Common myeloid progenitor, CD34-positive (primary cell): ENCODE measurements at places on chromosomes 11 and 22.

DNA sequence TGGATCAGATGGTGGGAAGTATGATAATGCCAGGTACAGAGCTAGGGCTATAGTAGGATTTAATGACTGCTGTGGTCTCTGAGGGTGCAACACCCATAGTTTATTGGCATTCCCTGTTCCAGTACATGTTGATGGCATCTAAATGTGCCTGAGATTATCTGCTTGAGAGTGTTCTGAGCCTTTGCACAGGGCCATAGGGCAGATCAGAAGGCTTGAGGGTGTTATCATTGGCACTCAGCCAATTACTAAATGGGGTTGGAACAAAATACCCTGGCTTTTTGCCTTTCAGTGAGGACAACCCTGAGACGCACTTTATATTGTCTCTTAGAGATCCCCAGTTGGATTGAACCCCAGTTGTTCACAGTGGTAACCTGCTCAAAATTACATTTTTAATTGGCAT, 6.7 kb downstream of the SLC5A12 start:
- DNase-seq = no peak

DNA sequence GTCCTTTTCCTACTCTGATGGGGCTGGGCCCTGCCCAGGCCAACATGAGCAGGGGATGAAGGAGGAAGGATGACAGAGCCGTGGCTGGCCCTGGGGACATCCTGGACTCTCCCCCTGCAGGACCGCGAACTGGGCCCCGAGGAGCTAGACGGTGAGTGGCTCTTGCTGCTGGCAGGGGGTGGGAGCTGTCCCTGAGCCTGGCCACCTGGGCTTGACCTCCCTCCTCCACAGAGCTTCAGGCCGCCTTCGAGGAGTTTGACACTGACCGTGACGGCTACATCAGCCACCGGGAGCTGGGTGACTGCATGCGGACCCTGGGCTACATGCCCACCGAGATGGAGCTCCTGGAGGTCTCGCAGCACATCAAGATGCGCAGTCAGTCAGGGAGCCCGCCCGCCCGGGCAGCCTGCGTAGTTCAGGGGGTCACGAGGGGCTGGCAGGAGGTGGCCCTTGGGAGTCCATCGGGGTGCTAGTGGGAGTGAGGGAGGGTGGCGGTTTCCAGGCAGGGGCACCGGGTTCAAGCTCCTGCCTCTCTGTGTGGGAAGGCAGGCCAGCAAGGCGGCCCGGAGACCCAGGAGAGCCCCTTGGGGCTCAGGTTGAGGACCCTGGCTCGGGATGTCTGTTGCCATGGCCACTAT, 1.0 kb downstream of the CABP4 start:
- DNase-seq = no peak

DNA sequence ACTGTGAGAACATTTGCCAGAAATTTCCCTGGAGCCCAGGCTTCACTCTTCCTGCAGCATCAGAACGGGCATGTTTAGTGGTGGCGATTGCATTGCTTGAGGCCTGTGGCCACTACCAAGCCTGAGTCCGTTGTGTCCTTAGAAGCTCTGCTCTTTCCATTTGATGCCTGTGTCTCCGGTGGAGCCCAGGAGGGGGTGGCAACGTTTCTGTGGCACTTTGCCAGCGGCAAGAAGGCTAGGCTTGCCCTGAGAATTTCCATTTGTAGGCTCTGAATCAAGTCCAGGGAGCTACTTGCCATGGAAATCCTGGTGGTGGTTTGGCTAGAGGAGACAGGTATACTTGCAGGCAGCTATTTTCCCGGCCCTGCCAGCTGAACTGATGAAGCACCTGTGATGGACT, 47.1 kb downstream of the ADAMTS8 start:
- no peak for DNase-seq

DNA sequence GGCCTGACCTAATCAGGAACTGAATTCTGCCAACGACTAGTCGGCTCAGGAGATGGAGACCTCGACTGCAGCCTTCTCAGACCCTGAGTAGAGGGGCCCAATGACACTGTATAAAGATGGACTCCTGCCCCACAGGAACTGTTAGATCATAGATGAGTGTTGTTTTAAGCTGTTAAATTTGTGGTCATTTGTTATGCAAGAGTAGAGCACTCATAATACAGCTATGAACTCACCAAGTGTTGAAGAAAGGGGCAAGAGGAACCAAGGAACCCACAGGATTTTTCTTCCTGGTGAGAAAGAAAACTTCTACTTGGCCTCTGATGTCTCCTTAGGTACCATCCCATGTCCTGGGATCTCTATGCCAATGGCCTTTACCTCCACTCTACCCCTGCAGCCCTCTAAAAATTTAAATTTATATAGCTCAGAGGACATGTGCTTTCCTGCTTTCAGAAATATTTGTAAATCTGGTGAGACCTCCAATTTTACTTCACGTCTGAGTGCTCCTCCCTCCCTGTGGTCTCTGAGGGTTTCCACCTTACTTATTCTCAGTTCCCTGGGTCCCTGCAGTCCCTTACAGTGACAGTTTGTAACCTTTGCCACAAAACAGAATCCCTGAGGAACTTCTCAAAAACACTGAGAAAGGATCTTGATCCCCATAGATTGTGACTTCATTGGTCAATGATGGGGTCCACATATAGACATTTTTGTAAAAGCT, 256.3 kb upstream of the ARHGAP20 start:
- no peak for DNase-seq

- no peak for DNase-seq
These were observed 1250.5 kb downstream of the BRD1 start for GRCh38 chr22:48577014-48577690.

- DNase-seq = no peak
These were observed 37.3 kb downstream of the GALNT18 start for GRCh38 chr11:11584530-11584810.

GRCh38 chr11:134004496-134005172, 47.9 kb upstream of the IGSF9B start:
- no peak for DNase-seq

- DNase-seq = no peak
These were observed 51.8 kb downstream of the MICAL3 start for GRCh38 chr22:17972385-17973191.

DNA sequence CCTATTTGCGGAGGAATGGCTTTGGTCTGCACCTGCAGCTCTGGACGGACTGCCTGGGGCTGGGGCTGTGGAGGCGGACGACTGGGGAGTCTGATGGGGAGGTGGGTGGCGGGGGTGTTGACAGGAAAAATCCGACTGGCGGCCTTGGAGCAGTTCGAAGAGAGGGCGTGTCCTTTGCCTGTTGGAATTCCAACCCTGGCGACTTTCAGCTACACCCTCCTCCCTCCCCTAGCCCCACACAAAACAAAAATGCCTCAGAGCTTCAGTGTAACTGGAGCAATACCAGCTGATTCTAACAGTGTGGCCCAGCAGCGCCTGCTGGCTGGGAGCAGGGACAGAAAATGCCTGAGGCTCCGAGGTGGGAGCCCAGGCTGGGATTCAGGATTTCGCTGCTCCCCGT, 85.4 kb downstream of the ATXN10 start:
- no peak for DNase-seq

GRCh38 chr11:63951779-63952536, 13.2 kb downstream of the NAA40 start:
- DNase-seq = peak; percentile 81

DNA sequence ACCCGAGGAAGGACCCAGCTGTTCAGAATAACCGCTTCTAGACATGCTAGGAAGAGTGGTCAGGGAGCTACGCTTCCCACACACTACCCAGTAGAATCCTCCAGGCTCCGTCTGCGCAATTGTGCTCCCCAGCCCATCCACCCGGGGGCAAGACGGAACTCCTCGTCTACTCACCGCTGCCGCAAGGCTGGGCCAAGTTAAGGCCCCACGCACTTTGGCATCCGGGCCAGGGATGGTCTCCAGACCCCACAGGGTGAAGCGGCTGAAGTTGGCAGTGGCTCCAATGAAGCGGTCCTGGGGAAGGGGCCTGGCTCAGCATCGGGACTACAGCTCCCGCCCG, 757 bp downstream of the RNASEH2C start:
- DNase-seq = peak; percentile 64

- DNase-seq = no peak
These were observed 99.6 kb downstream of the CELSR1 start for GRCh38 chr22:46437671-46438440.

DNA sequence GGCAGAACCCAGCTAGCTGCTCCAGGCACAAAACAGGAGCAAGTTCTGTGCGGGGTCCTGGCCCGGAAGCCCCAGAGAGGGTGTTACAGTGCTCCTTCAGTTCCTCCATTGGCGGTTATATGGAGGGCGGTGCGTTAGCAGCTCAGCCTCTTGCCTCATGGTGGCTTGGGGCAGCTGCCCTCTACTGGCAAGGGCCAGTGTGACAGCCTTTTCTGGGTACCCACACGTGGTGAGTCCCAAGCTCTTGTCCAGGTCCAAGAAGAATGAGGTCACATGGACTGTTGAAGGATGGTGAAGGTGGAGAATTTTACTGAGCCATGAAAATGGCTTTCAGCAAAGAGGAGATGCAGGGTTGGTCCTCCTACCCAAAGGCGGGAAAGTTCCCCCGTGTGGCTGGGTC, 100.5 kb downstream of the WT1 start:
- DNase-seq = peak; percentile 26

DNA sequence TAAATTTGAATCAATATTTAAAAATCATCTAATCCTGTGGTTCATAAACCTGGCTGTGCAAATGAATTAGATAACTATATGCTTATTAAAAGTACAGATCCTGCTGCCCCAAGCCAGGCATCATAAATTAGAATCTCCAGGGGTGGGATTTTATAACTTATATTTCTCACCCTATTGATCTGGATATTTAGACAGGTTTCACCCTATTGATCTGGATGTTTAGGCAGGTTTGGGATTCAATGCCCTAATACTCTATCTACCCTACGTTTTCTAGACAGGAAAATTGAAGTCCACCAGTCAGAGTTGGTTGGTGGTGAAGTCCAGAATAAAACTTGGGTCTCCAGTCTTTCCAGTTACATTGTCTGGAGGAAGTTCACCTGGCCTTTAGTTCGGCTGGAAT, 2.6 kb downstream of the OR8B8 start:
- DNase-seq = no peak

DNA sequence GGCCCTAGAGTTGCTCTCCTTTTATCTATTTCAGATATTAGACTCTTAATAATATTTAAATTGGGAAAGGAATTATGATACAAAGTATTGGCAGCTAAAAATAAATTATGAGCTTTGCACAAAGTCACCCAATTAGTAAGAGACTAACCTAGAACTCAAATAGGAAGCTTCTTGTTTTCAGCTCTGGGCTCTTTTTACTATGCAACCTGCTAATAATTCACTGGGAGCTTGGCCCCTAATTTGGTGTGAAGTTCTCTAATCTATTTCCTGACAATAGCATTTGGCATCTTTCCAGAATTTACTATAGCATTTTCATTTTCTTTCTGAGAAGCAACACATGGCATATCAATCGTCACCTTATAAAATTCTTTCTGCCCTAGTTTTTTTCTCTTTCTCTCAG, 727.7 kb upstream of the ANO5 start:
- DNase-seq = peak; percentile 33

DNA sequence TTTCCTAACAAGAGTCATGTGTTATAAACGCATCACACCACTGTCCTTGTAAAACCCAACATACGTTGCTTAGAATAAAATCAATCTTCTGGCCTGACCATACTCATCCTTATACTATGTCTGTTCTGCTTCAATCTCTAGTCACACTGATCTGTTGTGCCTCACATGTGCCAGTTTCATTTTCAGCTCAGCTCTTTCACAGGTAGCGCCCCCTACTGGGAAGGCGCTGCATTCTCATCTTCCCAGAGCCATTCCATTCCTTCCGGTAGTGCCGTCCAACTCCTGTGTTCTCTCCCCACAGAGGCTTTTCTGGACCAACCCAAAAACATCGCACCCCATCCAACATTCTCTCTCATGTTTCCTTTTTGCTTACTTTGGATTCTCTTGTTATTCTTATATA, 22.2 kb downstream of the CASP5 start:
- peak; percentile 27 for DNase-seq

DNA sequence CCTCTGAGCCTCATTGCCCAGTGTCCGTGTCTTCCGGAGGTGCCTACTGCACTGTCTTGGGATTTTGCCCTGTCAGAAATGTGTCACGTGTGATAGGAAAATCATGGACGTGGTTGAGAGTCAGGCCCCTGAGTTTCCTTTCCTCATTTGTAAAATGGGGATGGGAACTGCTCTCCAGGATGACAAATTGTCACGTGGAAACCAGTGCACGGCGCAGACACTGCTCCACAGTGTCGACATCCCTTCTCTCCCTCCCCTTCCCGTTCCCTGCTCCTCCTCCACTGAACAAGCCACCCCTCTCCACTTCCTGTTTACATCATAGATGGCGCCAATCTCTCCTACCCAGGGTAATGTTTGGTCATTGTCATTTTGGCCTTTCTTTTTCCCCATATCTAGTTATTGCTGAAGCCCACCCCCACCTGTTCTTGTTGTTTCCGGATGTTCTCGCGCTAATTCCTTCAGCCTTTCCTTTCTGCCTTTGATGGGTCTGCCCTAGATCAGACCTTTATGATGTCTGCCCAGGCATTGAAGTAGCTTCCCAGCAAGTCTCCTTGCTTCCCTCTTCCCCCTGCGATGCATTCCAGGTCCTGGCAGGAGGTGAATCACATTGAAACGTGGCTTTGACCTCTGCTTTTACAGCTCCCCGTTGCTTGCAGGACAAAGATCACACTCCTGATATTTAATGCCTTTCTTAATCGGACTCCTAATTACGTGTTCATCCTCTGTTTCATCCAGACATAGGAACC, 91.8 kb downstream of the TBC1D22A start:
- peak; percentile 4 for DNase-seq

GRCh38 chr11:72124046-72124445, 11.5 kb upstream of the FOLR3 start:
- no peak for DNase-seq

- no peak for DNase-seq
These were observed 66.9 kb downstream of the TBC1D22A start for GRCh38 chr22:46829117-46829891.

- DNase-seq = no peak
These were observed 71.8 kb upstream of the TP53I11 start for GRCh38 chr11:45022294-45023064.

DNA sequence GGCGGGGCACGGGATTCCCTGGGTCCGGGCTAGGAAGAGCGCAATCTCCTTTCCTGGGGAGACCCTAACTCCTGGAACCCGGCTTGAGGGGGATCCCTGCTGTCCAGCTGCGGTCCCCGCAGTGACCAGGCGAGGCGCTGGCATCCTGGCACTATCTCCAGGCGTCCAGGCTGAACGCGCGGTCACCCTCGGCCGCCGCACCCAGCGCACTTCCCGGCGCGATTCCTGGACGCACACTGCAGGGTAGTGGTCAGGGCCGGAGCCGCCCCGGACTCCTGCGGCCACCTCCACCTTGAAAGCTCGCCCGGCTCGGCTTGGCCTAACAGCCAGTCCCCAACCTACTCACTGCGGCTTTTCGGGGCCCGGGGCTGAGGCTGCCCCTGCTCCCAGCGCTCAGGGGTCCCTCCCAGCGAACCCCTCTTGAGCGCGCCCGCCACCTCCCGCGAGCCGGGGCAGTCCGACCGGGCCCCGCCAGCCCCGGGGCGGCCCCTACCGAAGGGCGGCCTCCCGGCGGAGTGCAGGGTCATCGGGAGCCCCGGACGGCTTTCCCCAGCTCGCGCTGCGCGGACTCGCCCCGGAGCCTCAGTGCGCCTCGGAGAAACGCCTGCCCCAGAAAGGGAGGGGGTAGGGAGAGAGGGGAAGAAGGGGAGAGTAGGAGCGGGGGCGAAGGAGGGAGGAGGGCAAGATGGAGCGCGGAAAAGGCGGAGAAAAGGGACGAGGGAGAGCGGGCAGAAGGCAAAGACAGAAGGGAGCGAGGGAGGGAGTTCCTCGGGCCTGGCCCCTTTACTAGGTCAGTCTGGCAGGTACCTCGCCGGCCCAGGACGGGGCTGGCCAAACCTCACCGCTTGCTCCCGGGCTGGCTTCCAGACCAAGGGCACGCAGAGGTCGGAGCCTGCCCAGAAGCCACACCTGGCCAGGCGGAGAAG, 1.0 kb downstream of the POU2AF3 start:
- DNase-seq = no peak

- DNase-seq = no peak
These were observed 53.0 kb upstream of the LRRC32 start for GRCh38 chr11:76723548-76723947.
